Activated CD8-positive, alpha-beta memory T cell treated with anti-CD3 and anti-CD28 coated beads for 48 hours (primary cell): ENCODE measurements at places on chromosomes 3 and 15.

DNA sequence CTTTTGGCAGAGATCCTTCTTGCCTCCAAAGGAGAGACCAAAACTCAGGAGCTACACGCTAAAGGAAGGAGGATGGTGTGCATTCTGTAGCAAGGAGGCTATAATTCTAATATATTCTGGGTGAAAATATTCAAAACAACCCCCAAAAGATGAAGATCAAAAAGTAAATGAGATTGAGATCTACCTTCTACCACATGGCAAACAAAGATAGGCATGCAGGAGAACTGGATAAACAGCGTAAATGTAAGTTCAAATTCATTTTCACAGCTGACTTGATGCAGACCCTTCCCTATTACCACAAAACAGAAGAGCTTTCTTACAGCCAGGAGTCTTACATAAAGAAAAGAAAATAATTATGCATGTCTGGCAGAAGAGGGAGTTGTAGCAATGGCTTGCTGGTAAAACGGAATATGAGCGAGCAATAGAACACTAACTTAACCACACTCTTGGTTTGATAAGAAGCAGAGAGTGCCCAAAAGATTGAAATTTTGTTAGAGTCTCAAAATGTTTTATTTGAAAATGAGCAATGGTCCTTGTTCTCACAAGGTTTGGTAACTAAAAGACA is 272.7 kb downstream of the MECOM start:
- no peak for DNase-seq

GRCh38 chr3:12995389-12996180 is 77.6 kb downstream of the IQSEC1 start:
- no peak for DNase-seq

DNA sequence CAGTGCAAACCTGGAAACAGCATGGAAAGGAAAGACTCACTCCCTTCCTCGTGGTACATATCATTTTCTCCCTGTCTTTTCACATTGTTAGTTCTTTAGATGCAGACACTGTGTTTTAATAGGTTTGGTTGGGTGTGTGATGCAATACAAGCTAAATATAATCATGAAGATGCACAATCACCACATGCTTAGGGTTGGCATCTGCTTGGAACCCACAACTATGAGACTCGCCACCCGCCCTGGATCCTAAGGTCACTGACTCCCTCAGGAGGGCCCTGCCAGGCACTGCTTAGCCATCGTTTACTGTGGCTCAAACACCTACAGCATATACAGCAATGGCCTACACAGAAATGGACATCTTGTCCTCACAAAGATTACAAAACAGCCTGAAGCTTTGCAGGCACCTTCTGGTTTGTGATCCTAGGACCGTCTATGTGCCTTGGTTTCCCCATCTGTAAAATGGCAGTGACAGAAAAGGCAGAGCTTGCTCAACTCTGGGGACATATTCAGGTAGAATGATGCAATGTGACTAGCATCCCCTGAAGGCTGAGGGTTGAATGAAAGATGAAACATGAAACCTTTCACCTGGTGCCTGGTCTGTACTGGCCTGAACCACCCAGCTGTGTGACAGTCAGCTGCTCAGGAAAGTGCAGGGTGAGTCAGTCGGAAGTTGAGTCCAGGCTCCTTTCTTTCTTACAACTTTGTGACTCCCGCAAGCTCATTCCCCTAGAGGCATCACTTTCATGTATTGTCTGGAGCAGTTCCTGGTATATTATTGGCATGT is 123.6 kb upstream of the PFN2 start:
- no peak for DNase-seq

DNA sequence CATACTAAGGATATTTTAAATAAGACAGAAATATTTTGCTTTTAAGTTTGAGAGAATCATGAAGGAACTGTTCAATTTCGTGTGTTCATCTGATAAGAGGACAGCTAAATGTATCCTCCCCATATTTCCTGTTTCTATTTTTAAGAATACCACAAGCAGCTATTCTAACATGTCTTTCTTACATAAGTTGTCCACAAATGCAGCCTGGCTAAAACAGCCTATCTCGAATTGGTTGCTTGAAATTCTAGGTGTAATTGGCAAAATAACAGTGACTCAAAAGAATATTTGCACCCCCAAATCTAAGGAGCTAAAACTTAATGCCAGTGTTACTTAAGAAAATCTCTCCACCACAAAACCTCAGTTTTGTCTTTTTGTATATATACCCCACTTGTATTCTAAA is 35.0 kb downstream of the BTLA start:
- DNase-seq, result no peak

GRCh38 chr3:126450744-126451143 is 24.9 kb downstream of the ZXDC start:
- no peak for DNase-seq

- DNase-seq, result no peak
Measured at GRCh38 chr3:185677146-185677829, 91.2 kb downstream of the SENP2 start.

DNA sequence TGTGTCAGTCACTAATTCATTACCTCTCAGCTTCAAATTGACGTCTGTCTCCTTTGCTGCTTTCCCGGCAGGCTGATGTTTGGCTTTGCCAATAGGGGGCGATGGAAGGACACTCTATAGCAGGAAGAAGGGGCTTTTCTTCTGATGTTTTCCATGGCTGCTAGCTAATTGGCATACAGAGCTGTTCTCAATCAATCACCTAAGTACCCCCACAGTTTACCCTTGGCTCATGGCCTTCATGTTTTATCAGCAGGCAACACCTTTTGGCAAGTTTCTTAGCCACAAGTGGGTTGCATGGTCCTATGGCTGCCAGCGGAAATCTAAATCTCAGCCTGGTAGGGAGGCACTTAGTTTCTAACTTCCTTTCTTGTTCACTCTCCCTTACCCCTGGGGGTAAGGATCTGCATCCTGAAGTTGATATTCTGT is 45.0 kb downstream of the ESYT3 start:
- DNase-seq, result no peak

GRCh38 chr3:45716790-45717336 is 27.7 kb downstream of the SACM1L start:
- DNase-seq, result no peak

GRCh38 chr15:31136016-31136415 is 34.5 kb upstream of the TRPM1 start:
- no peak for DNase-seq

DNA sequence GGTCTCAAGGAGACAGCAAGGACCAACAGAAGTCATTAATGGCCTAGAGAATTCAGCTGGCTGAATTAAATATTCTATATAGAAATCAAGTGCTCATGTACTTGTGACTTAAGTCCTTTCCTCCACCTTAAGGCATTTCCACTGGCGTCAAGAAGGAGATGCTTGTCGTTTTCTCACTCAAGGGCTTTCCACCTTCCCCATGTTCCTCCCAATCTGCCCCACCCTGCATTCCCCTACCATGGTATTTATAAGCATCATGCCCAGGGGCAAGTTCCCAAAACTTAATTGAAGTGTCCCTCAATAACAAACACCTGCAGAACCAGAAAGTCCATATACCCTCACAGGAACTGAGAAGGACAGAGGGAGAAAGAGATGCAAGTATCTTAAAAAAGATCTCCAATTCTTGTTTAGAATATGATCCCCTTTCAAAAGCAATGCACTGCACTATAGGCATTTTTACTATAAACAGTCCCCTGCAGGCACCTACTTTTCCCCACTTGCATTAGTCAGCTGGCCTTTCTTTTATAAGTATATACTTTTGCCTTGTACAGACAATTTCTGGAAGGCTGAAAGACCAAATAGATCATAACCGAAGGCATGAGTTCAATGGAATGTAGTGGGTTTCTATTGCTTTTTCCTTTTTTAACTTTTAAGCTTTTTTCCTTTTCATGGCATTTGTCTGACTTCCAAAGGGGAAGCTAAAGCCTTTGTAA is 29.6 kb downstream of the TMEM39A start:
- DNase-seq, result no peak

GRCh38 chr3:71893122-71893521 is 108.2 kb upstream of the PROK2 start:
- no peak for DNase-seq

- DNase-seq, result no peak
Measured at GRCh38 chr15:31511707-31512310, 185.2 kb downstream of the KLF13 start.

DNA sequence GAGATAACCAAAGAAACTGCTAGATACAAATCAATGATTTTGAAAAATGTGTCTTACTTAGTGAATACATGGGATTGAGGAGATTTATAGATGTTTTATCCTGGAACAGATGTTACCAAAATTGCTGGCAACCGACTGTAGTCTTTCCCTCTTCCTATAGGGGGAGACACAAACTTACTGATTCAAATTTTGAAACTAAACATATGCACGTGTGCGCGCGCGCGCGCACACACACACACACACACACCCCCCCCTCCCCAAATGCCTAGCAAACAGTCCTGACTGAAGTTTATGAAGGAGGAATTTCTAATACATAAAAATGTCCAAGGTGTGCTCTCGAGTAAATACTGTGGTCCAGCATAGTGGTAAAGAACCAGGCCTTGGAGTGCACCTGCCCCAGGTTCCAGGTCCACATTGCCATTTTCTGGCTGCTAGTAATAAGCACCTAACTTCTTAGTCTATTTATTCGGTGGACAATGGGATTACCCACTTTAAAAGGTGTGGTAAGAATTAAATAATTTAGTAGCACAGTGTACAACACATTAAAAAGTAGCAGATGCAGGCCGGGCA is 18.5 kb upstream of the C3orf62 start:
- no peak for DNase-seq
